ENCODE measurements at places on chromosomes 5 and 9.

DNA sequence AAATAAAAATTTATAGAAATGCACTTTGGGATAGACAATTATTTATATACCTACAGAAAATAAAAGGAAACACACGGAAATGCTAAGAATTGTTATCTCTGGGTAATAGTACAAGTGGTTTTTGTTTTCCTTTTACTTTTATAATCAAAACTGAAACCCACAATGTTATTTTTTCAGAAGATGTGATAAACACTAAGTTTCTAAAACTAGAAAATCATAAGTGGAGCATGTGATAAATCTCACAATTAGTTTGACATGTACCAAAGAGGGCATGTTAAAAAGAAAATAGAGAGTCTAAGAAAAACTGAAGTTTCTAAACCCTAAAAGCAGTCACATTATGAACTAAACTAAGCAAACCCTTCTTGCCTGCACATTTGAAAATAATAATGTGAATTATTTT, 61.1 kb downstream of the OXCT1 start:
- DNase-seq, result no peak

DNA sequence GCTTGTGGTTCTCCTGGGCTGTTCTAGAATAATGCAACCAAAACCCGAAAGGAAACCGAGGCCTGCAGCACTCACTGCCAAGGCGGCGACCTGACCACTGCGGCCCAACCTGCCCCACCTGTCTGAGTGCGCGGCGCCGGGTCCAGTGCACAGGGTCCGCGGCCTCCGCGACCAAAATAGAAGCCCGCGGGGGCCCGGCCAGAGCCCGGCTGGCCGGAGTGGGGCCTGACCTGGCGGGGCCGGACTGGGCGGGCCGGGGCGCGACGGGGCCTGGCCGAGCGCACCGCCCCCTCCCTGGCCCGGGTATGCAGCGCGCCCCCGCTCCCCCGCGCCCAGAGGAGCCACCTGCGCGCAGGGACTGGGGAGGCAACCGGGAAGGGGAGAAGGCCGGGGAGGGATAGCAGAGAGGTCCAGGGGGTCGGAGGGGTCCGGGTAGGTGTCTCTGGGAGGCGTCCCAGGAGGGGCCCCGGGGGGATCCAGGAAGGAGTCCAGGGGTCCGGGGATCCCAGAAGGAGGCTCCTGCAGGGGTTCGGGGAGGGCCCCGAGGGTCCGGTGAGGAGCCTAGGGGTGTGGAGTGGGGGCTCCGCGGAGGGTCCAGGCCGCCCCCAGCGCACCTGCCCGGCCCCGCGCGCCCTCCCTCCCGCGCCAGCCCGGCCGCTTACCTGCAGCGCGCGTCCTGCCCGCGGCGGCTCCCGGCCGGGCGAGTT, 503 bp downstream of the SEMA4D start:
- no peak for DNase-seq

- no peak for DNase-seq
These were observed 91.3 kb downstream of the COMMD10 start for GRCh38 chr5:116176121-116176520.

DNA sequence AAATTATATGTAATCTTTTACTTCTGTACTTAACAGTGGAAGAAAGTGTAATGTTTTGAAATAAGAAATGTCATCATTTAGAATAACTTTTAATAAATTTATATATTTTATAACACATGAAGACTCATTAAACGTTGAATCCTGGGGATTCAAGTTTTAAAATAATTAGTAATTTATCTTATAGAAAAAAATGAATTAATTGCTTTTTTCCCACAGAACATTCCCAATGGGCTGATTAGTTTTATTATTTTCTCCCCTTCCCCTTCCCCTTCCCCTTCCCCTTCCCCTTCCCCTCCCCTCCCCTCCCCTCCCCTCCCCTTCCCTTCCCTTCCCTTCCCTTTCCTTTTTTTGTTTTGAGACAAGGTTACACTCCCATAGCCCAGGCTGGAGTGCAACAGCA, 79.7 kb downstream of the MRPS30 start:
- DNase-seq, result no peak

Data from stimulated activated CD8-positive, alpha-beta memory T cell treated with anti-CD3 and anti-CD28 coated beads, Interleukin-7, amount 100 ng/mL, for 4 hours (primary cell).